ENCODE measurements at places on chromosomes 12 and 14.

GRCh38 chr14:46734286-46734685 lies 82.7 kb upstream of the RPL10L start:
- H3K4me1 ChIP-seq: no peaks in the 10 kb centered on the region
- H3K36me3 ChIP-seq: no peaks in the 10 kb centered on the region
- no peak for DNase-seq
- no peaks in the 10 kb centered on the region for H3K27me3 ChIP-seq

- H3K4me3 ChIP-seq: no peak overlapping the region
- H3K27me3 ChIP-seq: no peaks in the 10 kb centered on the region
- no peak overlapping the region for H3K27ac ChIP-seq
- no peaks in the 10 kb centered on the region for H3K36me3 ChIP-seq
- no peak for DNase-seq
- no peaks in the 10 kb centered on the region for H3K4me1 ChIP-seq
Measured at GRCh38 chr14:32925439-32925838, 13.2 kb upstream of the NPAS3 start.

DNA sequence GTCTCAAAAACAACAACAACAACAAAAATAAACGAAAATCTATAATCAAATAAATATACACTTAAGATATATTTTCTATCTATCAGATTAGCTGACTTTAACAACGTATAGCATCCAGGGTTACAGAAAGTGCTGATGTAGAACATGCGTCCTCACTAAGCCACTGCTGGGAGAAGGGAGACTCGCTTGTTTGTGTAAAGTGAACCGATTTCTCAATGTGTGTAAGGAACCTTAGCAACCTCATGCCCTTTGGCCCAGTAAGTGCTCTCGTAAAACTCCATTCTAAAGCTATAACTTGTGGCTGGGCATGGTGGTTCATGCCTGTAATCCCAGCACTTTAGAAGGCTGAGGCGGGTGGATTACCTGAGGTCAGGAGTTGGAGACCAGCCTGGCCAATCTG lies 23.8 kb downstream of the NFKBIA start:
- H3K27ac ChIP-seq: no peak overlapping the region
- H3K4me3 ChIP-seq: no peak overlapping the region
- H3K4me1 ChIP-seq: no peaks in the 10 kb centered on the region
- no peaks in the 10 kb centered on the region for H3K27me3 ChIP-seq
- DNase-seq: no peak

DNA sequence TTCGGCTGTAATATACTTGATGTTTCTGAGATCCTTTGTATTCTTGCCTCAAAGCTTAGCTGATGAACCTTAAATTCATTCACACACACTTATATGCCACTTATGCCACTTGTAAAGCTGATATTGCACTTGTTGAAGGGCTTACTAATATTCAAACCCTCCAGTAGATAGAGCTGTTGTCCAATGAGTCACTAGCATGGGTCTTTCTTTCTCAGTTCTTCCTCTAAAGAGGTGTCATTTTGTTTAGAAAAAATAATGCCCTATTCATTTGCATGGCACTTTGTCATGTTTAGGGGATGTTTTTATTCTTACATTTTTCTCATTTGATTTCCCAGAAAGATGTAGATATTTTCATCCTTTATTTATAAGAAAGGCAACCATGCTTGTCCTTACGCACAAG lies 56.4 kb downstream of the MON2 start:
- H3K4me1 ChIP-seq: no peaks in the 10 kb centered on the region
- no peaks in the 10 kb centered on the region for H3K36me3 ChIP-seq
- no peak for DNase-seq
- no peak overlapping the region for H3K27ac ChIP-seq
- no peak overlapping the region for H3K4me3 ChIP-seq
- no peaks in the 10 kb centered on the region for H3K27me3 ChIP-seq

- H3K36me3 ChIP-seq: no peaks in the 10 kb centered on the region
- DNase-seq: no peak
Measured at GRCh38 chr12:63090716-63091115, 60.3 kb downstream of the AVPR1A start.

DNA sequence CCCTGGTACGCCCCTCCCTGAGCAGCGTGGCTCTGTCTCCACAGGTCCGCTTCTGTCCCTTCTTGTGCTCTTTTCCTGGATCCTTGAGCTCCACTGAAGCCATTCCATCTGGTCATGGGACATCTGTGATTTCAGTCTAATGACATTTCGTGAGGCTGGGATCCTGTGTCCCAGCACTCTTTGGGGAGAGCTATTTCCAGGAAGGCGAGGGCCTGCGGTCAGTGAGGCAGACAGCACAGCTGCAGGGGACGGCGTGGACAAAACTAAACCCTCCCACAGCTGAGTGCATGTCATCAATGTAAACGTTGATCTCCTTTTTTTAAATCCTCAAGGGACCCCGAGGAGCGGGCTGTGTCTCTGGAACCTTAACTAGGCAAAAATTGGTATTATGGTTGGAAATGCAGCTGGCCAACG lies 127.7 kb downstream of the DACT1 start:
- no peaks in the 10 kb centered on the region for H3K36me3 ChIP-seq
- no peak for DNase-seq
- H3K4me3 ChIP-seq: no peak overlapping the region
- no peak overlapping the region for H3K27ac ChIP-seq
- H3K4me1 ChIP-seq: no peaks in the 10 kb centered on the region
- H3K27me3 ChIP-seq: no peaks in the 10 kb centered on the region

- H3K36me3 ChIP-seq: no peaks in the 10 kb centered on the region
- H3K4me3 ChIP-seq: no peak overlapping the region
- DNase-seq: no peak
- no peaks in the 10 kb centered on the region for H3K27me3 ChIP-seq
Measured at GRCh38 chr12:12387501-12387900, 30.6 kb downstream of the BORCS5 start.

DNA sequence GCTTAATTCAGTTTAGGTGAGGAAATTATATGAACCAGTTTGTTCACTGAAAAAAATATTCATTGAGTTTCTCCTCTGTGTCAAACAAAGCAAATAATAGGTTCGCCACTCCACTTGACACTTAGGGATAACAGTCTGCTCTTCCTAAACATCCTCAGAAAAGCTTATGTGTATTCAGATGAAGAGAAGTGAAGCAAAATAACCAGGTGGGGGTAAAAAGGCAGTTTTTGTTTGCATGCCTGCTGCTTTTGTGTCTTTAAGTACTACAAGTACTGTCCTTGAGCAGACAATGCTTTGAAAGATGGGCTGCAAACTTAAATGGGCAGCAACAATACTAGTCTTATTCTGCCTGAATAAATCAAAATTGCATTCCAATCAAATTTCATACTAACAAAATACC lies 910.7 kb upstream of the MDGA2 start:
- no peaks in the 10 kb centered on the region for H3K36me3 ChIP-seq
- no peak for DNase-seq
- H3K4me1 ChIP-seq: no peaks in the 10 kb centered on the region

GRCh38 chr14:102544046-102544746 lies 34.6 kb upstream of the ANKRD9 start:
- no peak overlapping the region for H3K27ac ChIP-seq
- H3K4me3 ChIP-seq: no peak overlapping the region

DNA sequence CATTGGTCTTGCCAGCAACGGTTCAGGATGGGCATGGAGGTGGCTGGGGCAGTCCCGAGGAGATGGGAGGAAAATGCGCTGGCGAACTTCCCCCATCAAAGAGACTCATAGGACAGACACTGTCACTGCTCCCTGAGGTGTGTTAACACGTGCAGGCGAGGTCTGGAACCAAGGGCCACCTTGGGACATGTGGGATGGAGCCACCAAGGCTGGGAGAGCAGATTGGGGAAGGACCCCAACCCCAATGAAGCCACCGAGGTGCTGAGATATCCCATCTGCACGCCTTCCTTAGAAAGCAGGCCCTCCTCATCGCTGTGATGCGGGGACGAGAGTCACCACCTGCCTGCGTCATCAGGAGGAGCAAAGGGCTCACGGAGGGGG lies 16.9 kb upstream of the BEGAIN start:
- no peak for DNase-seq
- H3K27me3 ChIP-seq: no peaks in the 10 kb centered on the region
- no peaks in the 10 kb centered on the region for H3K4me1 ChIP-seq

DNA sequence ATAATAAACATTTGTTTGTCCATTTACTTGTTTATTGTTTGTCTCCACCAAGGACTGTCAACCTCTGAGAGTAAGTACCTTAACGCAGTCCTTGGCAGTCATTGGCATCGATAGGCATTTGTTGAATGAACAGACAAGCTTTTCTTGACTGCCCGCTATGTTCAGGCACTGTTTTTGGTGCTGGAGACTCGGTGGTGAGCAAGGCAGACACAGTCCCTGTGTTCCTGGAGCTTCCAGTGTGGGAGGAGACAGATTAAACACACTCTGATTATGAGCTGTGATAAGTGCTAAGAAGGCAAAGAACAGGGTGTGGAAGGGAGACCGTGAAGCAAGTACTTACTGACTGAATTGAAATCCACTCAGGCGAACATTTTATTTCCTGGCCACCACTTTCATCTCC lies 1.2 kb downstream of the ATP6V0A2 start:
- H3K27ac ChIP-seq: no peak overlapping the region
- H3K27me3 ChIP-seq: no peaks in the 10 kb centered on the region
- peaks cover 6% of the 10 kb centered on the region for H3K4me1 ChIP-seq
- H3K36me3 ChIP-seq: no peaks in the 10 kb centered on the region

DNA sequence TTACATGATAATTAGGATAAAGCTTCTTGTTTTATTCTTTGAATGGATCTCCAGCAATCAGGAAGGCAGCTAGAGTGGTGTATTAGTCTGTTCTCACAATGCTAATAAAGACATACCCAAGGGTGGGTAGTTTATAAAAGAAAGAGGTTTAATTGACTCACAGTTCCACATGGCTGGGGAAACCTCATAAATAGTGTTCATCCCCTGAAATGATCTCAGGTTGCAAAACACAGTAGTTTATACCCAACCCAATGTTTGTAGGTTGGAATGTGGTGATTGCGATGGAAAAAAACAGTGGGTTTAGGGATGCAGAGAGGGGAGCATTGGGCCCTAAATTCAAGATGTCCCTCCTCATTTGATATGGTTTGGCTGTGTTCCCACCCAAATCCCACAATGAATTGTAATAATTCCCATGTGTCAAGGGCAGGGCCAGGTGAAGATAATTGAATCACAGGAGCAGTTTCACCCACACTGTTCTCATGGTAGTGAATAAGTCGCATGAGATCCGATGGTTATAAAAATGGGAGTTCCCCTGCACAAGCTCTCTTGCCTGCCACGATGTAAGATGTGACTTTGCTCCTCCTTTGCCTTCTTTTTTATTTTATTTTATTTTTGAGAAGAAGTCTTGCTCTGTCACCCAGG lies 11.5 kb downstream of the MUCL1 start:
- no peak overlapping the region for H3K4me3 ChIP-seq
- H3K36me3 ChIP-seq: no peaks in the 10 kb centered on the region
- H3K4me1 ChIP-seq: no peaks in the 10 kb centered on the region
- no peak for DNase-seq
- H3K27ac ChIP-seq: no peak overlapping the region
- no peaks in the 10 kb centered on the region for H3K27me3 ChIP-seq

- no peaks in the 10 kb centered on the region for H3K27me3 ChIP-seq
- DNase-seq: peak; percentile 60
- no peak overlapping the region for H3K27ac ChIP-seq
- no peaks in the 10 kb centered on the region for H3K36me3 ChIP-seq
- H3K4me3 ChIP-seq: no peak overlapping the region
Measured at GRCh38 chr12:6608592-6609281, 1.6 kb upstream of the CHD4 start.
